ENCODE measurements at places on chromosomes 4 and X. TPM values are rescaled to one million over a fixed set of nuclear protein-coding genes. Genes with fewer than 3 reads are reported as not detected.

ZNF718 gene
- 2.9 TPM for total RNA-seq

SPANXA2 gene
- not detected for total RNA-seq

CLIC2 gene
- 0.78 TPM for total RNA-seq

C4orf51 gene
- not detected for total RNA-seq

APELA gene
- not detected for total RNA-seq

PABPC5 gene
- total RNA-seq: 3.3 TPM

ARSD gene
- 22.5 TPM for total RNA-seq

Data from smooth muscle cell of the pulmonary artery (primary cell).